ENCODE measurements at places on chromosomes 2 and 18.

GRCh38 chr2:67840460-67841068 is 222.2 kb downstream of the C1D start:
- no peaks in the 10 kb centered on the region for H3K36me3 ChIP-seq
- H3K4me1 ChIP-seq = no peaks in the 10 kb centered on the region
- no peak overlapping the region for H3K4me3 ChIP-seq
- no peak for DNase-seq

DNA sequence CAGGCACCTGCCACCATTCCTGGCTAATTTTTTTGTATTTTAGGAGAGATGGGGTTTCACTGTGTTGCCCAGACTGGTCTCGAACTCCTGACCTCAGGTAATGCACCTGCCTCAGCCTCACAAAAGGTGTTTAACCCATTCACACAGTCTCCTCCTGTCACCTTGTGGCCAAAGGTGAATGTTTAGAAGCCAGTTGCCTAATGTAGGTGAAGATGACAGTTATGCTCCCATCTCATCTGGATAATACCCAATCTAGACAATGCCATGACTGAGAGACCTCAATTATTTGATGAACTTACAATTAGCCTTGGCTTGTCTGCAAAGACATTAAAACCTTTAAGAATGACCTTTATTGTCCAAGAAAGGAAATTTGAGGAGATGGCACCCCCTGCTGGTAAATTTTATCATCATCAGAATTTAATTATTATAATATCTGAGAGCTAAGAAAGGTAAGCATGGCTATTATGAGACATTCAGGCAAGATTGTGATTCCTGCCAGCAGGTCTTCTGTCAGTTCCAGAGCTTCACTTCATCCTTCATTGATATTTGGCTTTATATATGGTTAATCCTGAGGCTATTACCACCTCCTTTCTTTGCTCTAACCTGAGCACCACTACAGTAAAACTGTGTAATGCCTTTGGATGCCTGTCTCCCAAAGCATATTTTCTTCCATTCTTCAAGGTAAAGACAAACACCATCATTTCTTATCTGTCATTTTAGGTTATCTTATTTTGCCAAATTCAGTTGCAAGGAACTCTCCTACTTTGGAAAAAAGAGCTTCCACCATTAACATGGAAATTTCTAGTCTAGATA is 117.6 kb downstream of the FAM124B start:
- no peaks in the 10 kb centered on the region for H3K36me3 ChIP-seq
- H3K27ac ChIP-seq = no peak overlapping the region
- peak; percentile 28 for DNase-seq
- peaks cover 31% of the 10 kb centered on the region for H3K27me3 ChIP-seq
- no peak overlapping the region for H3K4me3 ChIP-seq

DNA sequence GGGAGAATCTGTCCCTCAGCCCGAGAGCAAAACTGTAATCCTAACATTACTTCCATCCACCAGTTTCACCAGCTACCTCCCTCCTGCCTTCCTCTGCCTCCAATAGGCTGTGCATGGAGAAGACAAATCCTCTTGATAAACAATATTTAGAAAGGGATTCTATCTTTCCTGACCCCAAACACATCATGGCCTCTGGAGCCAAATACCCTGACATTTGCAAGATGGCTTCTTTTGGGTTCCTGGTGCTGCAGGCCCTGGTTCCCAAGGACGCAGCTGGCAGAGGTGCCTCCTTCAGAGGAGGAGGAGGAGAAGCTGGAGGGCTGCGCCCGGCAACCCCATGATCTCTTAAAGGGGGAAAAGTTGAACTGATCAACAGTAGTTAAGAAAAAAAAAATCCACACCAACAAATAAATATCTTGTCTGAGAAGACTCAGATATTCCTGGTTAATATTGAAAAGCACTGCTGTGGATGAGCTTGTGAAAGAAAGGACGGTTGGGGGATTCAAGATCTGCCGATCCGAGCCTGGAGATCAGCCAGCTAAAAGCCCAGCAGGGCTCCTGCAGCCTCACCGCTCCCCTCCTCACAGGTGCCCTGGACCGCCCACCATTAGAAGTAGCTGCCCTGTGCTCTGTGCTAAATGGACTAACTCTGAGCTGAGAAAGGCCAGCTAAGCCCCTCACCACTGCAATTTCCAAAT is 116.8 kb downstream of the MSH2 start:
- peak overlapping the region; percentile 79 for H3K4me3 ChIP-seq
- peak overlapping the region; percentile 19 for H3K27ac ChIP-seq
- peaks cover 1% of the 10 kb centered on the region for H3K36me3 ChIP-seq
- no peak for DNase-seq
- no peaks in the 10 kb centered on the region for H3K27me3 ChIP-seq

DNA sequence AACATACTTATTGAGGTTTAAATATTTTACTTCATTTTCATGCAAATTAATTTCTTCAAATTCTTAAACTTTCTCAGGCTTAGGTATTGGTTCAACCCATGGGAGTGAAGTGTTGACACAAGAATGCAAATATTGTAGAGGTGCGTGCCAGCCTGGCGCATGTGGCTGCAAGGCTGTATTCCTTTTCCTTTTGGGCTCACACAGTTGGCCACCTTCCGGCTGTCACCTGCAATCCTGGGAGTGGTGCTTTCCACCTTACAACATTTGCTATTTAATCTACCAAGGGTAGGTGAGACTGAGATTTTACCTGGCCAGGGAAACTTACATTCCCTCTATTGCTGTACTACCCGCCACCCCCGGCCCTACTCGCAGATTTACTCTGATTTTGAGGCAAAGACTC is 141.1 kb downstream of the DCC start:
- H3K4me3 ChIP-seq = no peak overlapping the region
- H3K36me3 ChIP-seq = no peaks in the 10 kb centered on the region
- H3K27ac ChIP-seq = no peak overlapping the region
- no peaks in the 10 kb centered on the region for H3K27me3 ChIP-seq
- no peaks in the 10 kb centered on the region for H3K4me1 ChIP-seq

- peak overlapping the region; percentile 63 for H3K4me3 ChIP-seq
- H3K4me1 ChIP-seq = peaks cover 15% of the 10 kb centered on the region
- H3K27me3 ChIP-seq = peaks cover 31% of the 10 kb centered on the region
- H3K27ac ChIP-seq = no peak overlapping the region
- no peaks in the 10 kb centered on the region for H3K36me3 ChIP-seq
- no peak for DNase-seq
Observed at GRCh38 chr2:201882353-201883090, 76.2 kb downstream of the CDK15 start.

DNA sequence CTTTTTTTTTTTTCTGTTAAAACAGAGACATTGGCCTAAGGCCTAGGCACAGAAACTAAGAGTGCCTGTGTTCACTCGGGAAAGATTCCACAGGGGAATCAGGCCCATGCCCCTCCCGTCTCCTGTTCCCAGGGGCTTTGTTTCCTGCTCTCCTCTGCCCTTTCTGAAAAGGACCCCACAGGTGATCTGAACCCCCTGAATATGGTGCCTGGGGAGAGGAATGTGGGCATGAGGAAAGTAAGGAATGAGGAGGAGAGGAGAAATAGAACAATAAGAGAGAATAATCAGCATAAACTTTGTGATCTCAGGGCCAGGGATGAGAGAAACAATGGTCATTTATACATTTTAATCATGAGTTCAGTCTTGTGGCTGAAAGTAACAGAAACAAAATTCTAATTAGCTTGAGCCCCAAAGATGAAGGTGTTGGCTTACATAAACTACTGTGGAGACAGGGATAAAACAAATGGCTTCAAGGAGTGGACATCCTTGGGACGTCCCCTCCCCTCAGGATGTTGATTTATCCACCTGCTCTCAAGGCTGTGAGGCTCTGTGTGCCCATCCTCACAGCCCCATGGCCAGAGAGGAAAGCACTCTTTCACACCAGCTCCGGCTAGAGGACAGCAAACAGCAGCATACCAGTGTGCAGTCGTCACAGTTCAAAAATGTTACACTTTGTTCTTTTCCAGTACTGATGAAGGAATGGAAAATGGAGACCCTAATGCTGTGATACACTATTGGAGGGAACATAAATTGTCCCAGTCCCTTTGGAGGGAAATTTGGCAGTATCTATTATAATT is 46.4 kb upstream of the MRPL33 start:
- no peak overlapping the region for H3K4me3 ChIP-seq
- peaks cover 8% of the 10 kb centered on the region for H3K4me1 ChIP-seq
- H3K27ac ChIP-seq = no peak overlapping the region
- no peaks in the 10 kb centered on the region for H3K36me3 ChIP-seq
- no peak for DNase-seq
- peaks cover 6% of the 10 kb centered on the region for H3K27me3 ChIP-seq

DNA sequence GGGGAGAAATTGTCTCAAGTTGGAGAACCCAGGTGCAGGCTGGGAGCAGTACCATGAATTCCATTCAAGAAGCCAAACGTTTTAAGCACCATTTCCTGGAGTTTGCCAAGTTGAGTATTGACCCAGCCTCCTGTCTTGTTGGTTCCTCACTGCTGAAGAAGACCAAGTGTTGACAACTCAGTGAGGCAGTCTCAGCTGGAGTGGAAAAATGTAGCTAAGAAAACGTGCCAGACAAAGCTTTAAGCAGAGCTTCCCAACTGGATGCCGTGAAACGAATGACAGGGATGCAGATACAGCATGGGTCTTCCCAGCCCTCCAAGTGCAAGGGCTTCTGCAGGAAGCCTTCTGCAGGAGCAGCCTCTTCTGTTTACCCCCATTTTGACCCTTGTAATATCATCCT is 778 bp upstream of the INPP1 start:
- H3K4me1 ChIP-seq = peaks cover 16% of the 10 kb centered on the region
- no peak for DNase-seq
- peak overlapping the region; percentile 89 for H3K4me3 ChIP-seq
- no peaks in the 10 kb centered on the region for H3K36me3 ChIP-seq
- no peak overlapping the region for H3K27ac ChIP-seq
- no peaks in the 10 kb centered on the region for H3K27me3 ChIP-seq

DNA sequence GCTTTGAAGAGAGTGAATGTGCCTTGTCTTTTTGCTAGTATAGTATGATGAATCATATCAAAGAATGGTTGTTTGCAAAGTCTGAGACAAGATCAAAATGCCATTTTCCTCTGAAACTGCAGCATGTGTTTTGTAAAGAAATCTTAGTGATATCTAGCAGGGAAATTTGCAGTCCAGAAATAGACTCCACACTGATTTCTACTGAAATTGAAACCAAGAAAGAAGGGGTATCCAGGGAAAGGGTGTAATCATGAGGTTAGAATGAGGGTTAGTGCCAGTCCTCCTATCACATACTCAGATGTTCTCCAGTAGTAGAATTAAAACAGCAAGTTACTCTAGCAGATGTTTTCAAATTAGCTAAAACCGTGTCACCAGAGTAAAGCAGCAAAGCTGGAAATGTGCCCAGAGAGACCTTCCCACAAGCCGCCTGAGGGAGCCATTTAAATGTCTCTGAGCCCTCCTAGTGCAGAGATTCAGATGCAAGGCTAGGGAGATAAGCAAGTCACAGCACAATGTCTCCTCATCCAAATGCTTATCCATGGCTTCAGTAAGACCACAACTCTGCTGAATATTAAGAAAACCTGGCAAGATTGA is 4.9 kb downstream of the DLGAP1 start:
- peaks cover 22% of the 10 kb centered on the region for H3K27me3 ChIP-seq
- peaks cover 2% of the 10 kb centered on the region for H3K4me1 ChIP-seq
- DNase-seq = no peak
- no peak overlapping the region for H3K4me3 ChIP-seq
- no peaks in the 10 kb centered on the region for H3K36me3 ChIP-seq
- no peak overlapping the region for H3K27ac ChIP-seq

DNA sequence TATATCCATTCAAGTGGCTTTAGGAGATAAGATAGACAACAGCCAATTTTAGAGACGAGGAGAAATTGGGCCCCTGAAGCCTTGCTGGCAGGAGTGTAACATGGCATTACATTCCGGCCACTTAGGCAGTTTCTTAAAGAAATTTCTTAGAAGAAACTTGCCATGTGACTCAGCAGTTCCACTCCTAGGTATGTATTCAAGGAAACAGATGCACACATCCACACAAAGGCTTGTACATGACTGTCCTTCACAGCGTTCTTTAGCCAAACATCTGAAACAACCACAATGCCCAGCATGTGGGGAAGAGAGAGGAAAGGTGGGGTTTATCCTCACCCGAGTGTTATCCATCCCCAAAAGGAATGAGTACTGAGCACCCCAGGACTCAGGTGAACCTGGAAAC is 107.1 kb downstream of the NFATC1 start:
- H3K4me1 ChIP-seq = peaks cover 19% of the 10 kb centered on the region
- no peaks in the 10 kb centered on the region for H3K27me3 ChIP-seq
- DNase-seq = no peak
- no peak overlapping the region for H3K27ac ChIP-seq
- peaks cover 15% of the 10 kb centered on the region for H3K36me3 ChIP-seq

DNA sequence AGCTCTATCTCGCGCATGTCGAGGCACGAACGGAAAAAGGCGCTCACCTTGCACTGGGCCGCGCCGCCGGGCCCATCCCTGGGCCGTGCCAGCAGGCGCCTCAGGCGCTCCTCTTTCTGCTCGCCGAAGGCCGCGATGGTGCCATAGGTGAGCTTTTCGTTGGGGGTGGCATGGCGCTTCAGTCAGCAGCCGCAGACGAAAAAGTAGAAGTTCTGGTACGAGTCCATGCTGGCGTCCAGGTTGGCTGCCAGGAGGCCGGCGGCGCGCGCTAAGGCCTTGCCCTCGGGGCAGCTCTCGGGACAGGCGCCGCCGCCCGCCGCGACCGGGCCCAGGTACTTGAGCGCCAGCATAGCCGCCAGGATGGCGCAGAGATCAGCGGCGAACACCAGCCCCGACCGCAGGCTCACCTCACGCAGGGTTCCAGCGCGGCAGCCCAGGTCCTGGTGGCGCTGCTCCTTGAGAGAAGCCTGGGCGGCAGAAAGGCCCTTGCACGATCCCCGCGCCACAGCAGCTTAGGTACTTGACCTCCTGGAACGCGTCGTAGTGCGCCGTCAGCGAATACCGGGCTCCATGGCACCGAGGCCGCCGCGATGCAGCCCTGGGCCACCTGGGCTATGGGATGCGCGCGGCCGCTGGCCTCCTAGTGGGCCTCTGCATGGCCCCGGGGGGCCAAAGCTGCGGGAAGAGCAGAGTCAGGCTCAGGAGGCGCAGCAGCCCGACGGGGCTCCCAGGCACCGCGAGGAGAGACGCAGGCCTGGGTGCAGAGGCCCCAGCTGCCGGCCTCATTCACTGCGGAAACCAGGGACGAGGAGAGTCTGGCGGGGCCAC is 12.8 kb downstream of the ALPG start:
- DNase-seq = no peak
- H3K27ac ChIP-seq = no peak overlapping the region
- peaks cover 52% of the 10 kb centered on the region for H3K27me3 ChIP-seq
- no peaks in the 10 kb centered on the region for H3K36me3 ChIP-seq

DNA sequence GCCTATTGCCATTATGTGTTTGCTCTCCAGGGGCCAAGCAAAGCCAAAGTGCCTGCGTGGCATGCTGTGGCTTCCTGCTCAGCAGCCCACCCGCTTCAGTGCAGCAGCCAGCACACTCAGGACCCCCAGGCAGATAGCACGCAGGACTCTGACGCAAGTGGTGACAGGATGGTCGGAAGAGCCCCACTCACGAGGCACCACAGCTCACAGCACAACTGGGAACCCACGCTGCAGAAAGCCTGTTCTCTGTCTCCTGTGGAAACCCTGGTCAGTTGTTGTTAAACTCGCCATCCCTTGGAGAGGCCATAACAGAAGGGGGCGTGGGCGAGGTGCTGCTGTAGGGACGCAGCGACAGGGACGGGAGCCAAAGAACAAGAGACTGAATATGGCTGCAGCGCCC is 76.4 kb downstream of the HDAC4 start:
- DNase-seq = no peak
- no peaks in the 10 kb centered on the region for H3K36me3 ChIP-seq
- no peak overlapping the region for H3K4me3 ChIP-seq
- H3K27ac ChIP-seq = peak overlapping the region; percentile 96
